Activated gamma-delta T cell (primary cell): ENCODE measurements at places on chromosomes 7 and 10.

DNA sequence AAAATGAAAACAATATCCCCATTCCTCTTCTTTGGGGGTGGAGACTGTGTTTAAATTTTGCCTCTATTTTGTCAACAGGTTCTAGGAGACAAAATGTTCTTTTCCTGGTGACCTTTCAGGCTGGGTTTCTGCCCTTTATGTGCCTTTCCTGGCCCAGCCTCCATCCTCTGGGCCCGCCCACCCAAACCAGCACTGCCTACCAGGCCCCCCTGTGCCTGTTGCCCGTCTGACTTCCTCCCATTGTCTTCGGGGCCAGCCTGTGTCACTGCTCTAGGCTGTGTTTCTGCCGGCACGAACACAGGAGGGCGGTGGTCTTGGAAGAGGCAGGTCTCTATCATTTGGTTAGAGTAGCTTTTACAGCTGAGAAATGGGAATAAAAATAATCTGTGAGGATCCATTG, 13.9 kb downstream of the TSPAN14 start:
- peak; percentile 22 for DNase-seq

GRCh38 chr10:125200396-125200795, 40.0 kb upstream of the CTBP2 start:
- no peak for DNase-seq

DNA sequence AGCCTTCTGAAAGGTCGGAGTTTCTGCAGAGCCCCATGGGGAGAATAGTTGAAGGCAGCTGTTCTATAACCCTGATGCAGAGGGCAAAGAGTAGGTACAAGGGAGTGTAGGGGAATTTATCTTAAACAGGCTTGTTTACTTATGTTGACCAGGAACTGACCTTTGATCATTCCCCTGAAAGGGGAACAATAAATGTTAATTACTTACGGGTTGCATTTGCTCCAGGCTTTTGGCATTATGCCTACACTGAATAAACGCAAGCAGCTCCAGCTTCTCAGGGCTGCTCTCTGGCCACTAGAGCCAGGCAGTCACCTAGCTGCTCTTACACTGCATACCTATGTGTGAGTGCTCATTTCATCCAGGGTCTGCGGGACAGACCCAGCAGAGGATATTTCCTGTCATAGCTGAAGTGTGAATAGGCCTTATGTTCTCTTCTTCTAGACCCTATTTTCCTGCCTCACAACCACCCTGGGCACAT, 26.9 kb upstream of the ABCA13 start:
- no peak for DNase-seq

DNA sequence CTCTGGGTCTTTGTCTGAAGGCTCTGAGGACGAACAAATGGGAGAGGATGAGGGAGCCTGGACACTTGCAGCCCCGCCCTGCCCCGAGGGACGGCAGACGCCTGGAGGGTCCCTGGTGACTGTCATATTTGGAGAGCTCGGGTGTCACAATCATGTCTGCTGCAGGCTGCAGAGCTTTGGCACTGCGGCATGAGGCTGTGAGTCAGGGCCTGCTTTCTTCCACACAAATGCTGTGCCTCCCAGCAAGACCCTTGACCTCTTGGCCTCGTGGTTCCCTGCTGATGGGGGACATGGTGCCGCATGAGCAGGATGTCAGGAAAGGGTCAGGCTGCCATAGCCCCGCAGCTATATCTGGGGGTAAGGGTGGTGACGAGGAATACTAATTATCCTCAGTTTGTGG, 64.9 kb upstream of the PPIF start:
- DNase-seq = no peak

- DNase-seq = no peak
Measured at GRCh38 chr7:153507885-153508284, 544.3 kb upstream of the DPP6 start.

DNA sequence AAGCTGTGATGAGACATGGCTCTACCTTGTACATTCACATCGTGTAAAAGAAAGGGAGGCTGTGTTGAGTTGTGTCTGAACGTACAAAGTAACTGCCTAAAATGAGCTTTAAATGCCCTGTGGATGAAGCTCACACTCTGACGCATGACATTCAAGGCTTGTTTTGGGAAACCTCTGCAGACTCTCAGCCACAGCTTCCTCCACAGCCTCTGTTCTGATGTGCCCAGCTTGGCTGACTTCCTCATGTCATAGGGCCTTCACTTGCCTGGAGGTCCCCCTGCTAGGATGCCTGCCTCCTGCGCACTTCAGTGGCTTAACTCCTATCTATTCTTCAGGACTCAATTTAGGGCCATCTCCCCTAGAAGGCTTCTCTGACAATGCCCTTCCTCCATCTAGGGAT, 230.0 kb upstream of the HABP2 start:
- DNase-seq = no peak

- no peak for DNase-seq
Measured at GRCh38 chr10:127911218-127911866, 4.4 kb downstream of the PTPRE start.

- DNase-seq = no peak
Measured at GRCh38 chr7:115007751-115008150, 85.9 kb downstream of the MDFIC start.

DNA sequence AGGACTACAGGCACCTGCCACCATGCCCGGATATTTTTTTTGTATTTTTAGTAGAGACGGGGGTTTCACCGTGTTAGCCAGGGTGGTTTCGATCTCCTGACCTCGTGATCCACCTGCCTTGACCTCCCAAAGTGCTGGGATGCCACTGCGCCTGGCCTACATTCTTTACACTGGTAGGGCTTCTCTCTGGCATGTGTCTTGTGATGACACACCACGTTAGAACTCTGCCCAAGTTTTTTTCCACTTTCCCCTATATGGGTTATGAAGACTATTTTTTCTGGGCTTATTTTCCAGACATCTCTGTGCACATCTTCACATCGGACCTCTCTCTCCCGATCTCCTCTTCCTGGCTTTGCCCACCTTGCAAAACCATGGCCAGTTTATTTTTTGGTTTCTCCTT, 10.7 kb downstream of the FAM200A start:
- no peak for DNase-seq

DNA sequence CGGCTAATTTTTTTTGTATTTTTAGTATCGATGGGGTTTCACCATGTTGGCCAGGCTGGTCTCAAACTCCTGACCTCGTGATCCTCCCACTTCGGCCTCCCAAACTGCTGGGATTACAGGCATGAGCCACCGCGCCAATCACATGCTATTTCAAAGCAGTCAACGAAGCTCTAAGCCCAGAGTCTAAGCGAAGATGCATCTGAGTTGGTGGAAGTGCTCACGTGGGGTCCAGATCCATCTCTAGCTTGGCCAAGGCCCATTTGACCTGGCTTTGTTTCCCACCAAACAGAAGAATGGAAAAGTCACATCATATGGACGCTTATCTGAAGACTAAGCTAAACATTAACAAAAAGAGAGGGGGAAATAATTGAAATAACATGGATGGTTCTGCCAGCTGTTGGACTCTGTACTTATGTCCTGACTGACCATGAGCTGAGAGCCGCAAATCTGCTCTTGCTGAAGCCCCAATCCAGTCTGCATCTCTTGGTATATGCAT, 3.8 kb upstream of the GTF2I start:
- DNase-seq = no peak

GRCh38 chr10:35017608-35018007, 72.5 kb downstream of the CUL2 start:
- no peak for DNase-seq

GRCh38 chr10:15316145-15316544, 54.9 kb downstream of the FAM171A1 start:
- DNase-seq = no peak

DNA sequence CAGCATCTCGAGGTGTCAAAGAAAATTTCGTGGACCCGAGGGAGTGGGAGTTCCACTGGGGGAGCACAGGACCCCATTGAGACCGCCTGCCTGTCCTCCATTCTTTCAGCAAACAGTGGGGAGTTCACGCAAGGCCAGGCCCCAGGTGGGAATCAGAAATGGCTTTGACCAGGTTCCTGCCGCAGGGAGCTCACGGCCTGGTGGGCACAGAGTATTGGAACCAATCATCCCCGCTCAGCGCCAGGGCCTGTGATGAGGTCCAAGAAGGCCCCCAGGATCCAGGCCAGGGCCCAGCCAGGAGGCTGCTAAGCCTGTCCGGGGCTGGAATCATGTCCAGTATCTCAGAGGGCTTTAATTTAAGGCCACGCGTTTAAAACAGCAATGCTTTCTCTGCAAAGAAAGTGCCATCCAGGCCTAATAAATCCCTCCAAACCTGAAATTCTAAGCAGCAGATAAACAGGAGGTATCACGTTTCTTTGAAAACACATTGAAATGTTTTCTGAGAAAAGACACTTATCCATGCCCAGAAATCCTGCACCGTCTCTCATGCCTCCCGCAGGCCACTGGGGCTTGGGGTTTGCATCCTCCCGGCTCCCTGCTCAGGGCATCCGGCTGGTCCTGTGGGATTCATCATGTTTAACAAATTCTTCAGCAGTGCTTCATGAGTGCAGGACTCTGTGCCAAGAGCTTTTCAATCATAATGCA, 125.7 kb downstream of the OAT start:
- DNase-seq = no peak

DNA sequence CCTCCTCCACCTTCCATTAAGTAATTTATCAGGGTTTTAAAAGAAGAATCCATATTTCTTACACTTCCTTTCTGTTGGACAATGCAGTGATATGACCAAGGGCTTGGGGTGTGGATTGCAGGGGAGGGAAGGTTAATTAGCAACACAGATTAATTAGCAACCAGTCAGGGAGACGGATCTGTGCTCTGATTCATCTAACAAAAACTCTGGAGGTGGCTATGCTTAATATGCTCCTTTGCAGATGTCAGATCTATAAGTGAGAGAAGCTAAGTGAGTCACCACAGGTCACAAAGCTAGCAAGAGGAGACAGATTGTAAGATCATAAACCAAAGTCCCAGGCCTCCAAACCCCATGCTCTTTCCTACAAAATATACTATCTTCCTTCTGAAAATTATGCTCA, 178.8 kb upstream of the ITGB1 start:
- DNase-seq = no peak

- no peak for DNase-seq
Measured at GRCh38 chr10:26714415-26715136, 17.1 kb downstream of the PDSS1 start.
